HTR-8/SVneo (cell line): ENCODE measurements at places on chromosomes 1 and 21.

DNA sequence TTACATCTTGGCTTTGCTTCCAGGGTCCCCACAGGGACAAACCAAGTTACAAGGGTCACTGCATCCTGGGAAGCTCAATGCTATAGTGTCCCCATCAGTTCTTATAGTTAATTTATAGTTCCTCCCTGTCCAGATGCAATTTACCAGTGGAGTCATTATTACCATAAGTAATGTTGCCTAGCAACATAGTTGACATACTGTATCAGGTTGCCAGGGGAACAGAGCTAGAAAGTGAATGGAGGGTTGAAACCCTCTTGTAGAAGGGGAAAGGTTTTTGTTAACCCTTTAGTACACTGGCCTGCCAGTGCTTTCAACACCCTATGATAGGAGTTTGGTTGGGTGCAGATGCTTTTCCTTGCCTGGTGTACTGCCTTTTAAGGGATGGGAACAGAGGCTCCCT, 34.3 kb upstream of the TTC4 start:
- no peak for DNase-seq

DNA sequence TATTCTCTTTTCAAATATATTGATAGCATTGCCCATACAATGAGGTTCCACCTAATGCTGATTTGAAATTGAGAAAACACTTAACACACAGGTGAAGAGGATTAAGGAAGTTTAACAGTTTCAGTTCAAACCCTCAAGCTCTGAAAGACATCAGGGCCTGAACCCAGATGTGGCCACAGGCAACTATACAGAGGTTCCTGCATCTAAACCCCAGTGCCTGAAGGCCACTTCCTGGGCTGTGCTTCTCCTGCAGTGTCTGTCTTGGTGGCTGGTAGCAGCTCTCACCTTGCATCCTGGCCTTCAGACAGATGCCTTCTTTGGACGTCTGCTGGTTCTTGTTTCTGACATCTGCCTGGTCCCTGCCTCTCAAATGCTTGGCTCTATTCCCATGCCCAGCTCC, 25.1 kb upstream of the NGF start:
- DNase-seq: no peak

- DNase-seq: no peak
These were observed 11.8 kb downstream of the NHLH2 start for GRCh38 chr1:115829023-115829674.

DNA sequence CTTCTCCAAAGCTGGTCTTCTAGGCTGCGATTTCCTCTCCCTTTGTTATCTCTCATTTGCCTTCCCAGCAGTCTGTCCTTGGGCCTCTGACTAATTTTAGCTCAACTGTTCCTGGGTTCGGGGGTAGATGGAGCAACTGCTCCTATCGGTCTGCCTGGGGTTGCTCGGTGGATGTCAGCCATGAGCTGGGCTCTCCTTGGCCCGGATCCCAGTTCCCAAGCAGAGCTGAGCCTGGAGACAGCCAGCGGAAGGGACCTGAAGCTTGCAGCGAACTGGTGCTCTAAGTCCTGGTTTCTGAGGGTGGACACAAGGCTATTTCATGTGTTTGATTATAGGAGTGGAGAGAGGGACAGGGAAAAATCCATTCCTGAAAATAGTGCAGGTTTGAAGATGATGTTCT, 423.0 kb downstream of the RPS6KC1 start:
- no peak for DNase-seq
